ENCODE measurements at places on chromosomes 16 and 17.

- no peak for DNase-seq
These were observed 121.8 kb upstream of the COX10 start for GRCh38 chr17:13947499-13947898.

- no peak for DNase-seq
These were observed 13.5 kb downstream of the KIF18B start for GRCh38 chr17:44933824-44934744.

DNA sequence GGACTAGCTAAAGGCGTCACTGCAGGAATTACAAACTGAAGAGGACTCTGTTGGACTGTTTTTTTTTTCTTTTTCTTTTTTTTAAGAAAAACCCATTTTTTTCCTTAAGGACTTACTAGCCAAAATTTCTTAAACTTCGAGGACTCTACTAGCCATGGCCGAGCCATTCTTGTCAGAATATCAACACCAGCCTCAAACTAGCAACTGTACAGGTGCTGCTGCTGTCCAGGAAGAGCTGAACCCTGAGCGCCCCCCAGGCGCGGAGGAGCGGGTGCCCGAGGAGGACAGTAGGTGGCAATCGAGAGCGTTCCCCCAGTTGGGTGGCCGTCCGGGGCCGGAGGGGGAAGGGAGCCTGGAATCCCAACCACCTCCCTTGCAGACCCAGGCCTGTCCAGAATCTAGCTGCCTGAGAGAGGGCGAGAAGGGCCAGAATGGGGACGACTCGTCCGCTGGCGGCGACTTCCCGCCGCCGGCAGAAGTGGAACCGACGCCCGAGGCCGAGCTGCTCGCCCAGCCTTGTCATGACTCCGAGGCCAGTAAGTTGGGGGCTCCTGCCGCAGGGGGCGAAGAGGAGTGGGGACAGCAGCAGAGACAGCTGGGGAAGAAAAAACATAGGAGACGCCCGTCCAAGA, 878 bp downstream of the HEXIM1 start:
- no peak for DNase-seq

DNA sequence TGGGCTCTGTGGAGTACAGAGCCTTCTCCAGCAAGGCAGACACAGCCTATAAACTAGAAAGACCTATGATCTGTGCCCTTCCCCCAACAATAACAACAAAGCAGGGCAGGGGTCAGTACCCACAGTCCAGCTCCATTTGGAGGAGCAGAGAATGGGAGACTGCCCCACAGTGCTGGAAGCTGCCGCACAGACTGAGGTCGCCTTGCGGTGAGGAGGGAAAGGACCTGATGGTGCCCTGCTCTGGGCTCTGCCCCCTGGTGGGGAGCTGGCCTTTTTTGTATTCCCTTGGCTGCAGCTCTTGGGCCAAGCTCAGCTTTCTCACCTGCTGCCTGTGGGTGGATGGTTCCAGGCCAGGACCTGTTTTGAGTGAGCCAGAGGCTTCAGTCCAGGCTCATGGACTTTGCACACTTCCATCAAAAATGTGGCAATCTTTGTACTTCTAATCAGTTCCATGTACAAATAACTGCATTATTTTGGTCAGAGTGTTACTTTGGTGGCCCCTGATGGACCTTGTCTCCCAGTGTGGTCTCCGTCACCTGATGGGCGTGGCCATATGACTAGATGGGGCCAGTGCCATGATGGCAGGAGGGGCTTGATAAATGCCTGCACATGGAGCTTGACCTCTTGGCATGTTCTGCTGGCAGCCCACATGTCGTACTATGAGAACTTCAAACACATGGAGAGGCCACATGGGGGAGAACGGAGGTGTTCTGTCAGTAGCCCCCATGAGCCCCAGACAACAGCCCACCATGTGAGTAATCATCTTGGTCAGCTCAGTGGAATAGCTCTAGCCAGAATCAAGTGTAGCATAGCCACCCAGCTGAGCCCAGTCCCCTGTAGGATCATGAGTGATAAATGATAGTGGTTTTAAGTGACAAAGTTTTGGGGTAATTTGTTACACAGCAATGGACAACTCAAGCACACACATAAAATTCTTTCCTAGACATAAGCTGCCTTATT, 24.2 kb downstream of the B9D1 start:
- peak; percentile 24 for DNase-seq

DNA sequence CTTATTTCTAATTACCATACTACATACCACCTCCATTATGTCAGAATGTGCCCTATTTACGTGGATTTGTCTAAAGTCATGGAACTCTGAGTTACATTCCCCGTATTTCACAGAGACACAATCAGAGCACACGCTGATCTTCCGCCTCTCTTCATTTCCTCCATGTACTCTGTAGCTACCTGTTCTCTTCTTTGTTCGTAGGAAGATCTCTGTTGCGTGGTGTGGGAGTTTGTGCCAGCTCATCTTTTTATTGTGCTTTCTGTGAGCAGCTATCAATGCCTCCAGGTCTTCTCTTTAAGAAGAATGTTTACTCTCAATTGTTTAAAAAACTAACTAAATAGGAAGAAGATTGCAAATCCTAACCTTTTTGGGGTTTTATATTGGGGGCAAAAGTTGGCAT, 26.9 kb downstream of the NLRC5 start:
- no peak for DNase-seq

GRCh38 chr17:77555741-77556291, 402.7 kb upstream of the TNRC6C start:
- no peak for DNase-seq

- no peak for DNase-seq
These were observed 25.4 kb downstream of the BANP start for GRCh38 chr16:87976665-87977064.

DNA sequence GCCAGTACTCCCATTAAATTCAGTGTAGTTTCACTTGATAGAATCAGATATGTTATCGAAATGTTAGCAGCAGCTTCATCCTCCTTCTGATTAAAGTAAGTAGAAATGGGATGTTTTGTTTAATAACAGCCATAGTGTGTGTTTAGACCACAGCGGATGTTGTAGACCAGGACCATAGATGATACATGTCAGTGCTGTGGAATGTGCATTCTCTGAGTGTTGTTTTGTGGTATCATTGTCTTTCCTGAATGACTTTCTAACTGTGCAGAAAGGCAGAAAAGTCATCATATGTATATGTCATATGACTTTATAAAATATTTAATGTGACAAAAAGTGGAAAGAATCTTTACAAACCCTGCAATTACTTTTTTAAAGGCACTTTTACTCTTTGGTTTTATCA, 55.6 kb downstream of the CYLD start:
- DNase-seq, result no peak

GRCh38 chr16:24984903-24985675, 30.1 kb downstream of the ARHGAP17 start:
- no peak for DNase-seq

- no peak for DNase-seq
These were observed 6.6 kb downstream of the CANT1 start for GRCh38 chr17:79002796-79003593.

DNA sequence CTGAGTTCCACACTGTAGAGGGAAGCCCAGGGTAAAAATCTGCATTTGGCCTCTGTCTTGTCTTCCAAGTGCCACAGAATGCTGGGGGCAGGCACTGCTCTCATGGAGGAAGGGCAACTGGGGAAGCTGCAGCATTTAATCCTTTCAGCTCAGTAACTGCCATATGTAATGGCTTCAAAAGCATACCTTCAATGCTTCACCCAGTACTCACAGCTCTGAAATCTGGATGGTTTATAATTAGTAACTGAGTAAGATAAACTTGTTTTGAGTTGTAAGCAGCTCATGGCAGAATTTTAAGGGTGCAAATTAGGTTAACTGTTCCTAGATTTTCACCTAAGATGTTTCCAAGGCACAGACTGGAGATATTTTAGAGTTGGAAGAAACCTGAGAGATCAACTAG, 24.5 kb downstream of the PMP22 start:
- no peak for DNase-seq

GRCh38 chr16:7440886-7441400, 108.3 kb downstream of the RBFOX1 start:
- DNase-seq, result no peak

- DNase-seq, result no peak
These were observed 11.9 kb upstream of the SLC4A1 start for GRCh38 chr17:44279666-44280391.

GRCh38 chr17:8144401-8145231, 7.6 kb downstream of the PER1 start:
- DNase-seq, result no peak

DNA sequence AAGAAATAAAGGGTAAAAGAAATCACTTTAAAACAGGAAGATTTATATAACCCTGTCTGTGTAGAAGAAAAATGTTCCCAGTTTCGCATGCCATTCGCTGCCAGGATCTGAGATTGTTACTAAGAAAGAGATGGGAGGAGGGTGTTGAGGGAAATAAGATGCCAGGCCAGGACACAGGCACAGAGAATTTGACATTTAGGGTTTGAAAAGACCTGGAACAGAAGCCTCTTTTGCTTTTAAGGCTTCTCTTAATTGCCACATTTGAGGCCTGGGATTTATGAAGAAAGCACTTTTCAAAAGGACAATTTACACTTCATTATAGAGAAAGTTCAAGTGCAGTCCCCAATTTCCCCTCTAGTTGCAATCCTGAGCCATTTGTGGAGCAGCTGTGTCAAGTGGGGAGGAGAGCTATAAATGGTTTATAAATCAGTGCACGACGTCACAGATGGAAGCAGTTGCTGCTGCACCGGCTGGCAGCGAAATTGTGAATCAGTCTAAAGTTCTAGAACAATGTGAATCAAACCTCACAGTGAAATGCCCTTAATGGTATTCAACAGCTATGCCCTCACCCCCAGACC, 26.5 kb upstream of the C16orf87 start:
- DNase-seq, result no peak

DNA sequence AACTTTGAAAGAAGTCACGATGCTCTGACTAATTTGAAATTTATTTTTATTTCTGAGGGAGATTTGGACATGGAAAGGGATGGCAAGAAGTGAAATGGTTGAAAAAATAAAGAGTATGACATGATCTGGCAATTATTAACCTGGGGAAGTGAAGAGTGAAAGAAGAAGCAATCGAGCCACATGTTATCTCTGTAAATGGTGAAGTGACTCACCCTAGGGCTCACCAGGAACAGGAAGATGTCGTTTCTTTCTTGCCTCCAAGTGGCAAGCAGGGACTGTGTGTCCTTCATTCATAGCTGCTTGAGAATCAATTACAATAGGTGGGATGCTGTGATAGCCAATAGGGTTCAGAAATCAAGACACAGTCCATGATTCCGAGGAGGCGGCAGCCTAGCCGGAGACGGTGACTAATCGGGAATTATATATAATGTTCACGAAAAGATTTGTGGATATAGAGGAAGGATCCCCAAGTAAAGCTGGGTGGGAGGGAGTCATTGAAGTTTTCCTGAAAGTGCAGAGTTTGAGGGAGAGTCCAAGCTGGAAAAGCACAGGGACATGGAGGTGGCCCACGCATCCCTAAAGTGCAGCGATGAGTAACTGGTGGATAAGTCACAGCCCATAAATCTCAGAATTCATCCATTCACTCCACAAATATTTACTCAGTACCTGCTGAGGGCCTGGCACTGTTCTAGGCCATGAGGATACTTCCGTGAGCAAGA, 18.2 kb upstream of the KRT20 start:
- DNase-seq, result no peak

DNA sequence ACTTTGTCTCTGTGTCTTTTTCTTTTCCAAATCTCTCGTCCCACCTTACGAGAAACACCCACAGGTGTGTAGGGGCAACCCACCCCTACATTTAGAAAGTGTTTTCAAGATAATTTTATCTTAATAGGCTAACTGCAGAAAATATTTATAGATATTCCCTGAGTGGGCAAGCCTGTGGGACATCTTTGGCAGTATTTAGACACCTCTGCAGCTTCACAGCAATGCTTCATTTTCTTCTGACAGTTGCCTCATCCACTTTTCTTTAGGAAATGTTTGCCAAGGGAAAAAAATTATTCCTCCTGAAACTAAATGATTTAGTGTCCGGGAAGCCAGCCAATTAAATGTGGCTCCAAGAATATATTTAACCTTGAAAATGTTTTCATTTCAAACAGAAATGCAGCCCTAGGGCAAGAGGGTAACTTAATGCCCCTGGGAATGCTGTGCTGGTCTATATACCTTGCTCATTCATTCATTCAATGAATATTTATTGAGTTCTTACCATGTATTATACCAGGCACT, 290.4 kb downstream of the ABCC12 start:
- no peak for DNase-seq

DNA sequence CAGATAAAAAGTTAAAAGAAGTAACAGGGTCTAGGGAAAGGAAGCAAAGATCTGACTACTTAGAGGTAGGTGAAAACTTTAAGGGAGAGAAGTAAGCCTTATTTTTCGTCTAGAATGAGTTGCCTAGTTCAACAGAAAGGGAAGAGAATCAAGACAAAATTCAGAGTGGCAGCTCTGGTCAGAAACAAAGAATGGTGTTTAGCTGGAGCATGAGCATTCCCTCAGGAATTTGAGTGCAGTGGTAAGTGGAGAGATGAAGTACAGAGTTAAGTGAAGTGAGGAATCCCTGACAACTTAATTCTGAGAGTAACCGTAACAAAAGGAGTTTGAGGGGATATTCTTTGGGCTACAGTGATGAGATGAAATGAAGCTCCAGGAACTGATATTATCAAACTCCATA, 11.5 kb downstream of the SMG6 start:
- no peak for DNase-seq
